ENCODE measurements at places on chromosomes 3 and 15.

DNA sequence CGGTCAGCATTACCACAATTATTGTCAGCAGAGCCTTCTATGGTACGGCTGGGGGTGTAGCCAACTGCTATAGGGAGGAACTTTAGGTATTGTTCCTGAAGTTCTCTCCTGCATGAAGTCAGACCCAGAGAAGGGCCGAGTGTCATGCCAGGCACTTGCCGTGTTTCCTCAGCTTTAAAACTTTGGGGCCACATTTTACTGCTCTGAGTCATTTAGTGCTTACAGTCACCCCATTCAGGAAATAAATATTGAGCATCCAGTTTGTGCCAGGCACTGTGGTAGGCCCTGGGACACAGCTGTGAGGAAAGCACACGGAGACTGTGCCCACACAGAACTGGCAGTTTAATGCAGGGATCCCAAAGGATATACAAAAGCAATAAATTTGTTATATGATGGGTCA lies 54.5 kb upstream of the APEH start:
- no peak for DNase-seq

GRCh38 chr15:68814596-68814995 lies 6.1 kb downstream of the ANP32A start:
- DNase-seq: peak; percentile 18

- no peak for DNase-seq
Observed at GRCh38 chr3:122766430-122766829, 27.2 kb downstream of the HSPBAP1 start.

DNA sequence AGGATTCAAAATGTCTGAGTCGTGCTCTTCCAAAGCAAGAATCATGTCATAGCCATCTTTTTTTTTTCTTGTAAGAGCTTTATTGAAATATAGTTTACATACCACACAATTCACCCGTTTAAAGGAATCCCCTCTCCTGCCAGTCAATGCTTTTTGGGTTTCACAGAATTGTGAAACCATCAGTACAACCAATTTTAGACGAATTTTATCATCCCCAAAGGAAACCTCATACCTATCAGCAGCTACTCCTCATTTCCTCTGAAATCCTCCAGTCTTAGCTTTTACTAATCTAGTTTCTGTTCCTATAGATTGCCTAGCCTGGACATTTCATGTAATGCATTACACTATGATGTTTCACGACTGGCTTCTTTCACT lies 39.6 kb downstream of the ADIPOQ start:
- DNase-seq: no peak

DNA sequence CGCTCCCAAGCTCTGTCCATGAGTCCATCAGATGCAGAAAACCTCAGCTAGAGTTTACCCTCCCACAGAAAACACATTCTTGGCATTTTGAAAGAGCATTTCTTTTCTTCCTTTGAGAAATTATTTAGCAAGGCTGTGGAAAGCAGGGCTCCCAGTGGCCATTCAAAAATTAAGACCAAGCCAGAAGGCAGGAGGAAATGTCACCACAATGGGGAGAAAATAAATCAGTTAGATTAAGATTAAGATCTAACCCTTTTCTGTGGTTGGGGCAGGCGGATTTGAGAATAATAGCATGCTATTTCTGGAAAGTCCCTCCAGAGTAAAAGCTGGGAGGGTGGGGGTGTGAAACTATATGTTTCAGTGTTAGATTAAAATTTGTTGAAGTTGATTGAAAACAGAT lies 20.2 kb downstream of the LRIG1 start:
- DNase-seq: no peak

DNA sequence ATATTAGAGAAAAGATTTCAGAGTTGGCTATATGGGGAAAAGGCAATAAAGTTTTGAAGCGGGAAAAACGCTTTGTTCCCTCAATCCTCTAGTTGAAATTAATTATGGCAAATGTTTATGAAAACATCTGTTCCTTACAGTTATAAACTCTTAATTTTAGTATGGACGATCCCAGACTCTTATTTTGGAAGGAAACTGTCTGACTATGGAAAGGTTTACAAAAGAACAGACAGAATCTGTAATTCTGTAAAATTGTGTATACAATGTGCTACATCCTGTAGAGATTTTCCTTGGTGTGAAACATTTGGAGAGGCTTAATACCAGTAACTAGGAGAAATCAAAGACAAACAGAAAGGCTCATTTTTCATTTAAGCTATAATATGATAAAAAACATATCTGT lies 311.8 kb downstream of the TBC1D5 start:
- DNase-seq: no peak

- DNase-seq: no peak
Observed at GRCh38 chr3:120331076-120331475, 18.1 kb downstream of the LRRC58 start.

- DNase-seq: no peak
Observed at GRCh38 chr3:113287111-113287802, 75.9 kb downstream of the BOC start.

DNA sequence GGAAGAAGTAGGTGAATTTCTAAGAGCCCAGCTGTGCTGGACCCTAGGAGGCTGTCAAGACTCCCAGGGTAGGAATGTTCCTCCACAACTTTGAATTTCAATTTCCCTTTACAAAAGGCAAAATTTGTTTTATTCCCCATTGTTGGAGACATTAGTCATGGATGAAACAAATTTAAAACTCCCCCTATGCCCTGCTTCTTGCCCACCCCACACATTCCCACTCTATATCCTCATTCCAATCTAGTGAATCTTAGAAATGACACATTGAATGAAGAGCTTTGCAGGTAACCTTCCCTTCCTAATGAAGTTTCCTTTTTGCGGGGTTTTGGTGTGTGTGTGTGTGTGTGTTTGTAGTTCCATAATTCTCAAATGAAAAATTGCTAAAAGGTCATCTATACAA lies 72.6 kb downstream of the CCNL1 start:
- no peak for DNase-seq

DNA sequence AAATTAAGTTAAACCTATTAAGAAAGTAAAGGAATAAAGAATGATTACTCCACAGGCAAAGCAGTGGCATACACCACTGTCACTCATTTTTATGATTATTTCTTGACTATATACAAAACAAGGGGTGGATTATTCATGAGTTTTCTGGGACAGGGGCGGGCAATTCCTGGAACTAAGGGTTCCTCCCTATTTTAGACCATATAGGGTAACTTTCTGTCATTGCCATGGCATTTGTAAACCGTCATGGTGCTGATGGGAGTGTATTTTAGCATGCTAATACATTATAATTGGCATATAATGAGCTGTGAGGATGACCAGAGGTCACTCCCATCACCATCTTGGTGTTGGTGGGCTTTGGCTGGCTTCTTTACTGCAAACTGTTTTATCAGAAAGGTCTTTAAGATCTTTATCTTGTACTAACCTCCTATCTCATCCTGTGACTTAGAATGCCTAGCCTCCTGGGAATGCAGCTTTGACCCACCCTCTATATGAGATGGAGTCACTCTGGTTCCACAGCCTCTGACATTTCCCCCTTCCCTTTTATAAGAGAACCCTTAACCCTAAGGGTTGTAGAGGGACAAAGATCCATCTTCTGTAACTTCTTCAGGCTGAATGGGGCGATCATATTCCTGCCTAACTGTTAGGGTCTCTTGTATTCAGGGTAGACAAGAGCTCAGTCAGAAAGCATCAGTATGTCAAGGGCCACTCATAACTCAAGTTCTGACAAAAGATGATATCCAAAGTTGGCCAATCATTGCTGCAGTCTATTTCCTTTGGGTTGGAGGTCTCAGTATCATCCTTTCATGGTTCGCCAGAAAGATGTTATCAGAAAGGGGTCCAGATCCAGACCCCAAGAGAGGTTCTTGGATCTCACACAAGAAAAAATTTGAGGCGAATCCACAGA lies 79.5 kb upstream of the LIPC start:
- no peak for DNase-seq

DNA sequence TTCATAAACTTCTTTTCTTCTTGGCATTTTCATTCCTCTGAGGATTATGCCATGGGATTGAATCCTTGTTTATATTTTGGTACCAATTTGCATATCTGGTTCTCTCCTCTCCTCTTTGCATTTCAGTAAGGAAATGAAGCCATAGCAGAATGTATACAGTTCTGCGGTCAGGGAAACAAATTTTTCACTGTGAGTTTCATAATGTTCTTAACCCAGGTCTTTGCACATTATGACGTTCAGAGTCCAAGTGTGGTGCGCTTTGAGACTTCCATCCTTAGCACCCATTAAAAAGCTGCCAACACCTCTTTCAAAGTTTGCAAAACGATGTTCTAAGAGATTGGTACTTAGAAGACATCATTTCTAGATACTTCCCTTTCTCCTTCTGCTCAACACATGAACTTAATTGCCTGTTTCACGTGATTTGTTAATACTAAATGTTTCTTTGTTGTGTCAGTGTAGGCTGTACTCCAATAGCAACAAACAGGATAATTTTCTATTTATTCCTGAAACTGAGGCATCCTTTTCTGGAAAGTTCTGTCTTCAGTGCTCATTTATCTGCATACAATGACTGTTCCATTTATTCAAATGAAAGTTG lies 953.1 kb upstream of the NR2F2 start:
- DNase-seq: no peak

DNA sequence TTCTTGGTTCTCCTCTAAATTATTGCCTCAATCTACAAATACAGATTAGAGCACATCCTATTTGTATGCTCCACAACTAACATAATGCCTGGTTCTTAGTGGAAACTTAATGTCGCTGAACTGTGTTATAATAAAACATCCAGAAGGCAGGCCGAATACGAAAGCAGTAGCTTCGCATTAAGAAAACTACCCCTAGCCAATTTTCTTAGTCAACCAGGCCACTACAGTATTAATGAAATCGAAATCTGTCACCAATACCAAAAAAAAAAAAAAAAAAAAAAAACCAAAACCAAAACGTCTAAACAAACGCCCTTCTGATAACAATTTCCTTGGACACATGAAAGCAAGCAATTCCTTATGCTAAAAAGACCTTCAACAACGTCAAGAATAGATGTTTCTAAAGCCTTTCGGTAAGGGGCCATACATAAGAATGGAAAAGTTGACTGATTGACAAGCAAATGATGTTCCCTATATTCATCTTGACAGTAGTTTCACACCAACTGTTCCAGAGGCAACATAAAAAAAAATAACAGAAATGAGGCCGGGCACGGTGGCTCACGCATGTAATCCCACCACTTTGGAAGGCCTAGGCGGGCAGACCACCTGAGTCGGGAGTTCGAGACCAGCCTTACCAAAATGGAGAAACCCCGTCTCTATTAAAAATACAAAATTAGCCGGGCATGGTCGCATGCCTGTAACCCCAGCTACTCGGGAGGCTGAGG lies 1.3 kb downstream of the DENND6A start:
- DNase-seq: no peak

GRCh38 chr15:33882921-33883320 lies 85.4 kb upstream of the CHRM5 start:
- no peak for DNase-seq

- no peak for DNase-seq
Observed at GRCh38 chr3:40240921-40241320, 68.6 kb upstream of the EIF1B start.
